Breast epithelium (tissue), 4 donors: ENCODE measurements at places on chromosomes 16 and 17. TPM values are rescaled to one million over a fixed set of nuclear protein-coding genes. Genes with fewer than 3 reads are reported as not detected.

Gene C1QL1
- 7.2 TPM for total RNA-seq

Gene ZNF750
- total RNA-seq, result not detected

DNA sequence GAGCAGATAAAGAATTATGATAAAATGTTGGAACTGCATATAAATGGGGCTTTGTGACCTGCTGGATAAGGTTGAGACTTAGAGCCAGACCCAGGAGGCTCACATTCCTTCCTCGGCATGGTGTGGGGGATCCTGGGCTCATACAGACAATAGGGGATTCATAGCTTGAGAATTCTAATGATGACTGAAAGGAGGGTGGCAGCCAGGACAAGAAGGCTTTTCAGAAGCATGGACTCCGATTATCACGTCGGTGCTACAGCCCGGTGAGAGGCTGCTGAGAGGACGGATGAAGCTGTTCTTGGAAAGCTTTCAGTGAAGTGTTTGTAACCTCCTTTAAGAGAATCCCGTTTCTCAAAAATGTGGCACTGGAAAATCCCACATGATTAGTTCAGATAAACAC is 167.2 kb downstream of the ANKFN1 start:
- no peak overlapping the region for H3K27ac ChIP-seq
- H3K4me3 ChIP-seq, result no peak overlapping the region
- H3K27me3 ChIP-seq, result peaks cover 6% of the 10 kb centered on the region

Gene SEZ6L2
- total RNA-seq, result 5.0 TPM

DNA sequence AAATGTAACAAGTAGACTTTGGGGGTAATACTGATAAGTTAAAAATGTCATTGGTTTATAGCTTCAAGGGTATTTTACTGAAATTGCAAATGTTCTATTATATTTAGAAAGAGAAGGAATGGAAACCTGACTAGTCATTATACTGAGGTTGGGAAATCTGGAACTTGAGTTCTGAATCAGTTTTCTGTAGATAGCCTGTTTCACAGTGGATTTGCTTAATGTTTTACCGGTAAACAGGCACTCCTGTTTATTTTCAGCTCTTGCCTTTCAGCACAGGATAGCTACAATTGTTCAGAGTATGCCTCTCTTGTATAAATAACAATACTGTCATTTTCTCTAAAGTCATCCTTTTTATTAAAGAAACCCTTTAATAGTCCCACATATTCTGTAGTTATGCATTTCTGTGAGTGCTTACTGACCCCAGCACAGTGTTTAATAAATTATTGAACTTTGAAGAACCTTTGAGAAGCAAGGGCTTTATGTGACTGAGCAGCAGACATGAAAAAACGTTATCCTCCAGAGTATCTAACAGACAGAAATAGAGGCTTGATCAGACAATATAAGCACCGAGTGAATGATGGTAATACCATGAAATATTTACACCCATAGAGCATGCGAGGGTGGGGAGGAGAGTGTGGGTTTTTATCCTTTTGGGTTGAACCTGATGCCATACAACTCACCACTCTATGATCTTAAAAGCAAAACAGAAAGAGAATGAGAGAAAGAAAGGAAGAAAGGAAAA is 58.2 kb downstream of the FTO start:
- DNase-seq, result no peak
- H3K4me1 ChIP-seq, result no peaks in the 10 kb centered on the region
- no peaks in the 10 kb centered on the region for H3K27me3 ChIP-seq
- H3K27ac ChIP-seq, result no peak overlapping the region
- no peaks in the 10 kb centered on the region for H3K36me3 ChIP-seq

GRCh38 chr16:88301886-88302285 is 80.9 kb upstream of the ZNF469 start:
- H3K36me3 ChIP-seq, result no peaks in the 10 kb centered on the region
- H3K4me3 ChIP-seq, result no peak overlapping the region

- H3K27me3 ChIP-seq, result no peaks in the 10 kb centered on the region
- no peak overlapping the region for H3K4me3 ChIP-seq
- no peaks in the 10 kb centered on the region for H3K36me3 ChIP-seq
- no peaks in the 10 kb centered on the region for H3K4me1 ChIP-seq
- H3K27ac ChIP-seq, result no peak overlapping the region
Measured at GRCh38 chr16:9476744-9477143, 385.3 kb downstream of the HAPSTR1 start.

DNA sequence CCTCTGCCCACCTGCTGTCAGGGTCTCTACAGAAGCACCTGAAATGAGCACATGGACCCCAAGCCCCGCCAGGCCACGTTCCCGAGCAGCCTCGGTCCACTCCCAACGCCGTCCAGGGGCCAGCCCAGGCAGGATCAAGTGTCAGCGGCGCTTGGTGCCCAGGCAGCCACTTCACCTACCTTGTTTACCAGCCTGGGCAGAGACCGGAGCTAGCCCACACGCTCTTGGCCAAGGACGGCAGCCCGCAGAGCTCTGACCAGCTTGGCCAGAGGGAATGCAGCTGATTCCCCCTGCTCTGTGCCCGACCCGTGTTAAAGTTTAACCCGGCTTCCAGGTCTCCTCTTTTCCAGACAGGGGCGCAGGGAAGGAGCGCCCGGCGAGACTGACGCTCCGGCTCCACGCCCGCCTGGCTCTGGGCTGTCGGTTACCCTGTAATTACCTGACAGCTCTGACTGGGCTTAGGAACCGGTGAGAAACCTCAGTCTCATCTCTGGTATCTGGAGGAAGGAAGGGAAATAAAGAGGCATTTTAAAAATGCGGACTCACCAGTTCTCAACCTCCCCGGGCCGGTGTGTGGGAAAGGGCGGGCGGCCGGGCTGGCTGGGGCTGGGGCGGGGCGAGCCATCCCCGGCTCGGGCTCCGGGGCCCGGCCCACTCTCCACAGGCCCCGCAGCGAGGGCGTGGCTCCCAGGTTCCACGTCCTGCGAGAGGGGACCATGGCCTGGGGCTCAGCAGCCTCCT is 4.6 kb downstream of the KIFC3 start:
- H3K27me3 ChIP-seq, result no peaks in the 10 kb centered on the region
- no peaks in the 10 kb centered on the region for H3K36me3 ChIP-seq
- H3K27ac ChIP-seq, result peak overlapping the region; percentile 91
- peak overlapping the region; percentile 46 for H3K4me3 ChIP-seq
- DNase-seq, result peak; percentile 79

- no peak for DNase-seq
- H3K36me3 ChIP-seq, result no peaks in the 10 kb centered on the region
- no peaks in the 10 kb centered on the region for H3K27me3 ChIP-seq
- no peaks in the 10 kb centered on the region for H3K4me1 ChIP-seq
Measured at GRCh38 chr17:32625971-32626370, 139.2 kb downstream of the CDK5R1 start.

DNA sequence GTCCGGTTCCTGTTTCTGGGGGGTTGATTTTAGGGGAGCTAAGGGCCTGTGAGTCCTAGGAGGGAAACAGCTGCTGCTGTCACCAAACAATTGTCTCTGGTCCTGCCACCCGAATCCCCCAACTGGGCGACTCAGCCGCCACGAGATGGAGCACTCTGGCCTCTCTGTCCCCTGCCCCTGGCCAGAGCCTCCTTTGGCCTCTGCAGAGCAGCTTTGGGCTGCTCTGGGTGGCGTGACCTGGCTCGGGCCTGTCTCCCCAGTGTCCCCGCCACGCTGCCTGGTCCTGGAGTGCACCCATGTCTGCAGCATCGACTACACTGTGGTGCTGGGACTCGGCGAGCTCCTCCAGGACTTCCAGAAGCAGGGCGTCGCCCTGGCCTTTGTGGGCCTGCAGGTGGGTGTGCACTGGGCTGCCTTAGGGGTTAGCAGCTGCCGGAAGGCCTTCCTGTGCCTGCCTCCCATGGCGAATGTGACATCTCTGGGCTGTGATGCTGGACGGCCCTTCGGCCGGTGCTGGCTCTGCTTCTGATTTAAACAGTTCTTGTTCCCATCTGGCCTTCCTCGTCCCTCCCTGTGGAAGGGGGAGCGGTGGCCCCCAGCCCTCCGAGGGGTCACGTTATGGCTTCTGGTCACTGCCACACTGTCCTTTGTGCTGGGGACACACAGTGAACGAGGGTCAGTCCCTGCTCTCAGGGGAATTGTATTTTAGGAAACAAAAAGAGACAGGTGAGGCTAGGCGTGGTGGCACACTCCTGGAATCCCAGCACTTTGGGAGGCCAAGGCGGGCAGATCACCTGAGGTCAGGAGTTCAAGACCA is 11.6 kb upstream of the RNF213 start:
- no peaks in the 10 kb centered on the region for H3K4me1 ChIP-seq
- no peak for DNase-seq
- no peak overlapping the region for H3K4me3 ChIP-seq
- H3K27me3 ChIP-seq, result no peaks in the 10 kb centered on the region
- H3K36me3 ChIP-seq, result peaks cover 10% of the 10 kb centered on the region

Gene GRAP
- total RNA-seq, result 1.8 TPM

DNA sequence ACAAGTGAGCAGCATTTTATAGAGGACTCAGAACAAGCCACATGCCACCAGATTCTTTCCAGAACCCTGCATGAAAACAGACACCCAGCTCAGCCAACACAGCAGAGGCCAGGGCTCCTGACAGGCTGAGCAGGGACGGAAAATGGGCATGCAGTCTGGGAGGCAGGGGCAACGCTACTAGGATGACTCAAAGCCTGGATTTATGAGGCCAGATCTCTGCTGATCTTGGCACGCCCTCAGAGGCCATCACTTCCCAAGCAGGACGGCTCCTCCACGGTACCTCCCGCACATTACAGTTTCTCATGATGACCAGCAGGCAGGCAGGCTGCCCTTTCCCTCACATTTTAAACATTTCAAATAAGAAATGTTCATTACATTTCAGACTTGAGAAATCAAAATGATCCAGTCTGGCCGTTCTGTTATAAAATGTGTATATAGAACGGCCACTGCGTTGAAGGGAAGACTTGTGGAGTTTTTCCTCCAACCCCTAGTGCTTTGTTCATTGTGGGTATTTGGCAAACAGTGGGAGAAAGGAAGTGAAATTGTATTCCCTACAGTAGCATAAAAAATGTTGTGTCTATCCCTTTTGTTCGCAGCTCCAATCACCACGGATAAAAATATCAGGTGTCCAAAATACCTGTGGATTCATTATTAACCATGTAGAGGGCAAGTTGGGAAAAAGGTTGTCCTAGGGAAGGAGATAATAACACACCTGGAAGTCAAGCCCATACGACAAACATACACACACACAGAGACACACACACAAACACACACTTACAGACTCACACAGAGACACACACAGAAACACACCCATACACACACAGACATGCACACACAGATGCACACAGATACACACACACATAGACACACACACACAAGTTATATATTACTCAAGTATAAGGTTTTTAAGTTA is 64.8 kb upstream of the ADAMTS18 start:
- DNase-seq, result no peak
- H3K27ac ChIP-seq, result no peak overlapping the region
- no peaks in the 10 kb centered on the region for H3K27me3 ChIP-seq
- H3K36me3 ChIP-seq, result no peaks in the 10 kb centered on the region

Gene OR1A1
- total RNA-seq, result not detected

Gene TUBD1
- total RNA-seq, result 6.6 TPM

- no peak overlapping the region for H3K4me3 ChIP-seq
- H3K4me1 ChIP-seq, result no peaks in the 10 kb centered on the region
- DNase-seq, result no peak
- H3K36me3 ChIP-seq, result no peaks in the 10 kb centered on the region
- peak overlapping the region; percentile 68 for H3K27ac ChIP-seq
- H3K27me3 ChIP-seq, result no peaks in the 10 kb centered on the region
Measured at GRCh38 chr17:1197379-1197778, 17.6 kb upstream of the ABR start.

Gene KRTAP4-6
- not detected for total RNA-seq

- H3K4me3 ChIP-seq, result no peak overlapping the region
- peak; percentile 78 for DNase-seq
- peaks cover 7% of the 10 kb centered on the region for H3K4me1 ChIP-seq
- no peaks in the 10 kb centered on the region for H3K36me3 ChIP-seq
- peak overlapping the region; percentile 75 for H3K27ac ChIP-seq
- no peaks in the 10 kb centered on the region for H3K27me3 ChIP-seq
Measured at GRCh38 chr17:76581515-76581914, 4.1 kb downstream of the ST6GALNAC2 start.

DNA sequence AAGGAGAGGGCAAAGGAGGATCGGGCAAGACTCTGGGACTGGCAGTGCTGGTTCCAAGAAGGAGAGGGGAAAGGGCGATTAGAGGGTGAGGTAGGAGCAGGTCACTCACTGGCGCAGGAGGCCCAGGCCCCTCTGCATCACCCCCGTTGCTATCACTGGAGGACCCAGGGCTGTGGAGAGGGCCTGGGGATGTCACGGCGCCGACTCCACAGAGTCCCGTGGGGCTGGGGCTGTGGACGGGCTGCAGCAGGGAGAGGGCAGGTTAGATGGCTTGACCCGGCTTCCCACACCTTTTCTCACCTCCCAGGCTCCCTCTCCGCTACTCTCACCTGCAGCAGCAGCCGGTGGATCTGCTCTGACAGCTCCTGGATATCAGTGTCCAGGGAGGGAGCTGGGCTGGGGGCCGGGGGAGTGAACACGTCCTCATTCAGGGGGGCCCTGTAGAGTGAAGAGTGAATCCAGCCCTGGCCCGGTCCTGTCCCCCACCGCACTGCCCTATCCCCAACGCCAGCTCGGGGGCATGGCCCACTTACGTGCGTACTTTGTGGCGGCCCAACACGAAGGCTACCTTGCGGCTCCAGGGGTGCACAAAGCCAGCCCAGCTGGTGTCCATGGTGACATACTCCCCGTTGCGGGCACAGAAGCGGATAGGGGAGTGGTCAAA is 4.9 kb downstream of the PER1 start:
- peak overlapping the region; percentile 65 for H3K27ac ChIP-seq
- no peak for DNase-seq
- peaks cover 46% of the 10 kb centered on the region for H3K36me3 ChIP-seq
- no peak overlapping the region for H3K4me3 ChIP-seq
- H3K4me1 ChIP-seq, result peaks cover 5% of the 10 kb centered on the region

Gene RNF222
- total RNA-seq, result not detected

Gene DHRS7C
- not detected for total RNA-seq

DNA sequence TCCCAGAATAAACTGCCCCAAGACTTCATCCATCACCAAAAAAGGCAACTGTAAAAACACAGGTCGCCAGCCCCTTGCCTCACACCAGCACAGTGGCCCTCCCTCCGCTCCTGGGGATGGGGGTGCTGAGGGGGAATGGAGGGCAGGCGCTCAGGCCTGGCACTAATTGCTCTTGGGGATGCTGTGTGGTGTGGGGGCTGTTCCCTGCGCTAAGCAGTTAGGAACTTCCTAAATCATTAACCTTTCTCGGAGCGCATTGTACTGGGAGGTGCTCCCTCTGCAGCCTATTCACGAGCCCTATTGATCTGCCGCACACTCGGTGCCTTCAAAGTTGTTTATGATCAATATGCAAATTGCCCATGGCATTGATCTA is 199.9 kb downstream of the ZFHX3 start:
- H3K27me3 ChIP-seq, result no peaks in the 10 kb centered on the region
- no peak for DNase-seq
- H3K36me3 ChIP-seq, result no peaks in the 10 kb centered on the region
- peak overlapping the region; percentile 62 for H3K27ac ChIP-seq
